NCI-H524 treated with DMSO at 0.1 percent for 48 hours (cell line): ENCODE measurements at places on chromosomes 3 and 15.

GRCh38 chr15:39946862-39947261 is 12.9 kb downstream of the EIF2AK4 start:
- DNase-seq = no peak

DNA sequence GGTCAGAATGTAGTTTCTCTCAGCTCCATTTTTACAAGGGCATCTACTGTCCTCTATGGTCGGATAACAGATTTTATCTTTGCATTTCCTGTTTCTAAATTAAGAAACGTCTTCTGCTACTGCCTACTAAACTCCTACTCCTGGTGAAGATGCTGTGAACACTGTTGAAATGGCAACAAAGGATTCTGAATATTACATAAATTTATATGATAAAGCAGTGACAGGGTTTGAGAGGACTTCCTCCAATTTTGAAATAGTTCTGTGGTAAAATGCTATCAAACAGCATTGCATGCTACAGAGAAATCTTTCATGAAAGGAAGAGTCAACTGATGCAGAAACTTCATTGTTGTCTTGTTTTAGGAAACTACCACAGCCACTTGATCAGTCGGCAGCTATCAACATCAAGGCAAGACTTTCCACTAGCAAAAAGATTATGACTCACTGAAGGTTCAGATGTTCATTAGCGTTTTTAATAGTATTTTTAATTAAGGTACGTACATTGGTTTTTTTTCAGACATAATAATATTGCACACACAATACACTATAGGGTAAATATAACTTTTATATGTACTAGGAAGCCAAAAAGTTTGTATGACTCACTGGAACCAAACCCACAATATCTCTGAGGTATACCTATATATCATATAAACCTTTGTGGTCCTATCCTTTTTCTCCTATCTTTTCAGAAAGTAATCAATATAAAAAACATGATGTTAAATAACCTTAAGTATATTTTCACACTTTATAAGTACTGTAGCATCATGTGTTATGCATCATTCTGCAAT is 156.1 kb downstream of the STAG1 start:
- DNase-seq = no peak

- DNase-seq = no peak
Measured at GRCh38 chr3:179174316-179174715, 26.2 kb downstream of the PIK3CA start.

- no peak for DNase-seq
Measured at GRCh38 chr3:108209579-108209978, 12.6 kb downstream of the IFT57 start.

- no peak for DNase-seq
Measured at GRCh38 chr15:84402856-84403608, 167.5 kb downstream of the GOLGA6L4 start.

DNA sequence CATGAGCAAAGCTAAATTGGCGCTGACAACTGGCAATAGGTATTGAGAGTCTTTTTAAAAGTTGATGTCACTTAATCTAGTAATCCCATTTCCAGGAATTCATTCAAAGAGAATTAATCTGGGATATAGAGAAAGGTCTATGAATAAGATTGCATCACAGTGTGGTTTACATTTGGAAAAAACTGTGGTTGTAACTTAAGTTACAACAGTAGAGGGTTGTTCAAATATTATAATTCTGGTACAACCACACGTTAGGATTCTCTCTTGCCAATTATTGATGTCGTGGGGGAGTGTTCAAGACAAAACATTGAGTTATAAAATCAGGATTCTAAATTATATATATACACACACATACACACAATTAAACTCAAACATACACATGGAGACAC is 79.8 kb downstream of the LIPC start:
- no peak for DNase-seq
